ENCODE measurements at places on chromosomes 13 and 19.

DNA sequence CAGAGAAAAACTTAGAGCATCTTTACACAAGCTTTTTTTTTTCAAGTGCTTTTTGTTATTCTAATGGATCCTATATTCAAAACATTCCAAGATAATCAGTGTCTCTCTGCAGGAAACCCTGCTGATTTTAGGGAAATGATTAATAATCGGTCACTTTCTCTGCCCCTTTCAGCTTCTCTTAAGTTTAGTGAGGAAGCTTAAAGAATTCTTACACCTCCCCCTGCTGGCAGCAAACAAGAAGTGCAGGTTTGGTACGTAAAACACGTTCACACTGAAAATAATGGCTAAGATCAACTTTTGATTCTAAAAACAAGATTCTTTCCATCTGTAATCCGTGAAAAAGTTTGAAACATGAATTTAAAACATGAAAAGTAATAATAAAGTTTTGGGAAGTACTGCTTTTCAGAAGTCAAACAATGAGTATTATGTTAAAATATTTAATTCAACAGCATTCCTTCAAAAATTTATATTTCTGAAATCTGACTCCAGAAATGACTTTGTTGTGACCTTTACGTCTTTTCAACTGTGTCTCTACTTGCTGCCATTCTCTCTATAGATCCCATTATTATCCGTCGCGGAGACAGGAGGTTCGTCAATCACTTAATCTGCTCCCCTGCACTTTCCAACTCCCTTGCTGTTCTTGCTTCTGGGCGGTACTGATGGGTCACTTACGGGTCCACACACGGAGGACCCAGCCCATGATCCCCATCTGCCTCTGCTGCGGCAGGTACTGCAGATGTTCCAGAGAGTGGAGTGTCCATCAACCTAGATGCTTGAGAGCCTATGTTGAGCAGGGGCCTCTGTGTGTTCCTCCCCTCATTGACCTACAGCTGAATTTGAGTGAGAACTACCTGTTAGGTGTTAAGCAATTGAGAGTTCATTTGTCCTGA lies 203.1 kb upstream of the EDNRB start:
- DNase-seq, result peak; percentile 79

- no peak for DNase-seq
Measured at GRCh38 chr19:12751635-12752034, at the start of gene BEST2. TSS of gene BEST2 (plus strand) at chr19:12751791. CDS start at chr19:12752593, 802 bp downstream.

DNA sequence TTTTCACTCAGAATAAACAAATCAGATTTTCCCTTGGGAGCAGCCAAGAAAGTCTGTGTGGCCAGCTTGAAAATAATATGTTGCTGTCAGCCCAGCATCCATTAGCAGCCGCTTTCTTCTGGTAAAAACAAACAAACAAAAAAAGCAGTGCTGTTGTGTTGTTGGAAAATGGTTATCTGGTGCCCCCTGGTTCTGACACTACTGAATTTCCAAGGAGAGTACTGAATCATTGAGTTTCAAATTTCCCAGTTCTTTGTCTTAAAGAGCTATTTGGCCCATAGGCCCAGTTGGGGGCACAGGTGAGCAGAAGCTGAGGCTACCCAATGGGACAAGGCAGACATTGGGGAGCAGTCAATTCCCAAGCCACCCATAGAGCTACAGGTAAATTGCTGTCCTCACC lies 995.9 kb downstream of the UQCRFS1 start:
- DNase-seq, result no peak

DNA sequence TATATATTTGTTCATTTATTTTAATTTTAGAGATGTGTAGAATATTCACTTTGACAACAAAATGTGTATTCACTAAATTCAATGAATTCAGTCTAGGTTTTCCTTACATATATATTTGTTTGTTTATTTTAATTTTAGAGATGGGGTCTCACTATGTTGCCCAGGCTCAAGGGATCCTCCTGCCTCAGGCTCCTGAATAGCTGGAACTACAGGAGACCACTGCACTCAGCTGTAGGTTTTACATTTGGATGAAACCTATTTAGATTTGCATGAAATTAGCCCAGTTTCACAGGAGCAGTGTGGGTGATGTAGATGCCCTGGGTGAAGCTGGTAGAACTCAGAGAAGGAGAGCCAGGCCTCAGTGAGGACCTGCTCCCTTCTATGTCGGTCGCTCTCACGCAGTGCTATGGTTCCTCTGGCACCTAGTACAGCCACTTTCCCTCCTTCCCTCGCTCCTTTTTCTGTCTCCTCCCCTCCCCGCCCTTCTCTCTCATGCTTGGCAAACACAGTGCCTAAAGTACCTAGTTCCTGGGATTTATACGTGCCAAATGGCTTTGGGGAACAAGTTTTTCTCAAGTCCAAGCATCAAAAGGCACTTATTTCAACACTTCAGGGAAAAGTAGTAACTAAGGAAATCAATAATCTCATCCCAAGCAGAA lies 14.7 kb upstream of the HMGB1 start:
- no peak for DNase-seq

DNA sequence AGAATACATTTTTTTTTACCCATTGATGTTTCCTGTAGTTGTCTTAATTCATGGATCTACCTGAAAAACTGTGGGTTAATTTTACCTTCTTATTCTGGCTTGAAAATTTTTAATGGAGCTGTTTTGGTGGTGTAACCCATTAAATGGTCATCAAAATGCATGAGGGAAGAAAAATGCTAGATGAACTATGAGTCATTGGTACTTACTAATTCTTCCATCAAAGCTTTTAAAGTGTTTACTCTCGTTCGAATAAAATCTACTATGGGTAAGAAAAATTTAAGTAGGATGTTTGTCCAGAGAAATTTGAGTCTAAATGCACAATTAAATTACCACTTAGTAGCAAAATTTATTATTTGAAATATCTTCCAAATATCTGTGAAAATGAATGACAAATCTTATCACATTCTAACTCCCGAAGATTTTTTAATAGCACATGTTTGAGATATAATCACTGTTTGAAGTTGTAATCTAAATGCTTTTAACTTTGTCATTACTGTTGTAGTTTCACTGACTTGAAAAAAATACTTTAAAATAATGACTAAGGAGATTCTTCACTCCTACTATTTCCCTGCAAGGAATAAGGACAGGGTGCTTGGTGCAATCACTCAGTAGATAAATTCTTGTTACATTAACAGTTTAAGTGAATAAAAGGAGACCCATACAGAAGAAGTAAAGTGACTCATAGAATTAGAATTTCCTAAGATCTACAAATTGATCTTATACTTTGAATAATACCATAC lies 437.7 kb downstream of the IRS2 start:
- DNase-seq, result no peak

GRCh38 chr13:54953786-54954185 lies 1925.2 kb downstream of the OLFM4 start:
- no peak for DNase-seq

DNA sequence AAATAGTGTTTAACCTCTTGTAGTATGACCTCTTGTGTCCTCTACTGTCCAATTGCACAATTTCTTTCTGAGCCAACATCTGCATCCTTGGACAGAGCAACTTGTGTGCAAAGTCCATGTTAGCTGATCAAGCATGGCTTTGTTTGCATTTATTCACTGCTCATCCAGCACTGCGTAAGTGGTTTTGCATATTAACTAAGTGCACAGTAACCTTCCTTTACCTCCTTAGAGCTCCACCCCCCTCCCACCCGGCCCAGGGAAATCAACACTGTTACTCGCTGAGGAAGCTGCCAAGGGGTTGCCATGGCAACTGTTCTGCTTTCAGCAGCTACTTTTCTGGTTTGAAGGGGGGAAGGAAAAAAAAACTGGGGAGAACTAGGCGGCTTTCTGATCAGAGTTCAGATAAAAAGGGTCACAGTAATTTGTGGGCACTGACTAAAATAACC lies 153.5 kb upstream of the KLF12 start:
- peak; percentile 67 for DNase-seq

DNA sequence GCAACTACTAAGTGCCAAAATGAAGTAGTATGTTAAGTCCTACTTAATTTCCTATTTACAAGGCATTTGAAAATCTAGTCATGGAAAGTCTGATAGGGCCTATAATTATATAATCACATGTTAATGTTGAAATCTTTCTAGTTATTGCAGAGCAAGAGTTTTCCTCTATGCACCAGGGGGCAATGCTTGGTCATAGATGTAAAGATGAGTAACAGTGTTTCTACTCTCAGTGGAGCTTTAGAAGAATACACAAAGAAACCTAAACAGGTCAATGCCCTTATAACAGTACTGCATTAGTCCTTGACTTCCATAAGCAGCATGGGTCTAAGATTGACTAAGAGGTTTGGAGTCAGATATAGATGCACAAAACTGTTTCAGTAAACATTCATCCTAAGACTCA lies 218.7 kb downstream of the KCTD12 start:
- peak; percentile 56 for DNase-seq

- no peak for DNase-seq
Measured at GRCh38 chr13:75867379-75868117, 231.4 kb downstream of the LMO7 start.

DNA sequence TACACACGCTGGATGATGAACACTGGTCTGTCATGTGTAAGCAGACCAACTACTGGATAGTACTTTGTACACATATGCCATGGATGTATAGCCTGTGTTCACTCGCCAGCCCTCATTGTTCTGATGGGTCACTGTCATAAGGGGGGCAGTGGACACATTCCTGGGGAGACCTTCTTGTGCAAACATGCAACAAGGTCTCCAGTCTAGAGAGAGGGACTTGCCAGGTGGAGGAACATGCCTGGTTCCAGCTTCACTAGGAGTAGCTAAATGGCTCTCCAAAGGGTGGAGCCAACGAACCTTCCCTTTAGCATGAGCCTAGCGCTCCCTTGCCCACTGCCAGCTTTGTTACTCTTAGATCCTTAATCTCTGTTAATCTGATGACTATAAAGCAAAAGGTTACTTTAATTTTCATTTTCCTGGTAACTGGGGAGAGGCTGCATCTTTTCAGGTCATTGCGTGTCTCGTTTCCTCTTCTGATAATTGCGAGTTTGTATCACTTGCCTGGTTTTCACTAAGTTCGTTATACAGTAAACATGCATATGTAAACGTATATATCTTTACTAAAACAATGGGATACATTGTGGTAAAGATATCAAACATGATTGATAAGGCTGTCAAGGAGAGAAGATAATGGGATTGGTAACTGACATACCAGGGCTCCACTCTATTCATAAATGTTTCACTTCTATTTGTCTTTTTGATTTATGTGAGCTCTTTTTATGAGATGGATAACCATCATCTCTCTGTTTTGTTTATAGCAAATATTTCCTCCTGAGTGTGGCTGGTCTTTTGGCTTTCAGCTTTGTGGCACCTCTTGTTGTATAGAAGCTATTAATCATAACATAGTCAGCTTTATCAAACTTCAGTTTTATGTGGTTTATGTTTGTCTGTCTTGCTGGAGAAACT lies 235.2 kb upstream of the SGCG start:
- no peak for DNase-seq

DNA sequence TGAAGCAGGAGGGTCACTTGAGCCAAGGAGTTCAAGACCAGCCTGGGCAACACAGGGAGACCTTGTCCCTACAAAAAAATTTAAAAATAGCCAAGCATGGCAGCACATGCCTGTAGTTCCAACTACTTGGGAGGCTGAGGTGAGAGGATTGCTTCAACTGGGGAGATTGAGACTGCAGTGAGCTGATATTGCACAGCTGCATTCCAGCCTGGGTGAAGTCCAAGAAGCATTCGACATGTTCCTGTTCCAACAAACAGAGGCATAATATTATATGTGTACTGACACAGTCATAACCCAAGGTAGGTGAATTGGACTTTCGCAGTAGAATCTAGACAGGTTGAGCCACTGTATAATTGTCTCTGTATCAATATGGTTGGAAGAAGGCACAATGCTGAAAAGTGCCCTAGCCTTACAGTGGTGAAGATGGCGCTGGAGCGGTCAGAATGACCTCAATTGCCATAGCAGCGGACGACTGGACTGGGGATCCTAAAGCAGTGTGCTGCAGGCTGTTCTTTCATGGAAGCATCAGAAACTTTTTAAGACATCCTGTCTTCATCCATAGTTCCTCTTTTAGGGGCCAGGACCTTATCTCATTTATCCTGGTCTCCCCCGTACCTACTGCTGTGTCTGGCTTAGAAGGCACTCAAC lies 112.0 kb upstream of the CLDN10 start:
- DNase-seq, result no peak

DNA sequence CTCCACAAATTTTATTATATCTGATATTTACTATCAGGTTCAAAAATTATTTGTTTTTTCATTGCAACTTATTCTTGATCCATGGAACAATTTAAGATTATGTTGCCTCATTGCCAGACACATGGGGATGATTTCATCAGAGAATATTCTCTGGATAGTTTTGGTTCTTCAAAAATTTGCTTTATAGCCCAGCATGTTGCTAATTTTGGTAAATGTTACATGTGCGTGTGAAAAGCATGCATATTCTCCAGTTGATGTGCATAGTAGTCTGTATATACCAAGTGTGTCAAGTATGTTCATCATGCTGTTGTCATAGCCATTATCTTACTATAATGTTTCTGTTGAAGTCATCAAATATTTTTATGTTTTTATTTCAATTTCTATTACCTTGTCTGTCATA lies 122.3 kb downstream of the RFC3 start:
- DNase-seq, result no peak

GRCh38 chr19:54875506-54875905 lies 1.5 kb downstream of the FCAR start:
- DNase-seq, result peak; percentile 78

DNA sequence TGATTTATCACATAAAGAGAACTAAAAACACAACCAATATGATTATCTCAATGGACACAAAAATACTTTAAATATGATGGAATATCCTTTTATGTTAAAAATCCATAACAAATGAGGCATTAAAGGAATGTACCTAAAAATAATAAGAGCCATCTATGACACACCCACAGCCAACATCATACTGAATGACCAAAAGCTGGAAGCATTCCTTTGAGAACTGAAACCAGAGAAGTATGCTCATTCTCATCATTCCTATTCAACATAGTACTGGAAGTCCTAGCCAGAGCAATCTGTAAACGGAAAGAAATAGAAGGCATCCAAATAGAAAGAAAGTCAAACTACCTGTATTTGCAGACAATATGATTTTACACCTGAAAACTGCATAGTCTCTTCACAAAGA lies 671.0 kb downstream of the SLITRK1 start:
- no peak for DNase-seq

DNA sequence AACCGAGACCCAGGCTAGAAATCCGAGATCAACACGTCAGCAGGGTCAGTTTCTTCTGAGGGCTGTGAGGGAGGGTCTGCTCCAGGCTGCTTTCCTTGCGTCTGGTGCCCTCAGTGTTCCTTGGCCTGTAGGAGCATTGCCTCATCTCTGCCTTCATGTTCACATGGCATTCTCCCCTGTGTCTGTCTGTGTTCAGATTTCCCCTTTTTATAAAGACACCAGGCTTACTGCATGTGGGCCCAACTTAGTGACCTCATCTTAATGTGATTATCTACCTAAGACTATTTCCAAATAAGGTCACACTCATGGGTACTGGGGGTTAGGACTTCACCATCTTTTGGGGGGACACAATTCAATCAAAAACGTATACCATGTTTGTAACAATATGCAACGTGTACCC lies 57.2 kb upstream of the C1QTNF9 start:
- DNase-seq, result peak; percentile 73

DNA sequence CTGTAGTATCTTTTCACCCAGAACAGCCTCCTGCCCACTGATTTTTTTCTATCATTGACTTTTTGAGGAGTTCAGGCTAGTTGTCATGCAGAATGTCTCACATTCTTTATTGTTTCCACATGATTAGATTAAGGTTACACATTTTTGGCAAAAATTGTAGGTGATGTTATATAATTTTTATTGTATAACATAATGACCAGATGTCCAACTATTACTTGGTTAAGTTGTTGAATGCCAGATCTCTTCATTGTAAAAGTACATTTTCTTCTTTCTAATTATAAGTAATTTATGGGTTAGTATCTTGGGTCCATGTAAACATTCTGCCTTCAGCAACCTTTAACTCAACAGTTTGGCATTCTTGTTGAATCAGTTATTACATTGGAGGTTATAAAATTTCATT lies 138.4 kb downstream of the POSTN start:
- DNase-seq, result no peak
